Smooth muscle cell of bladder (primary cell): ENCODE measurements at places on chromosomes 4 and X. TPM values are rescaled to one million over a fixed set of nuclear protein-coding genes. Genes with fewer than 3 reads are reported as not detected.

The TEC gene
- 0.28 and 0.71 TPM in 2 replicates for total RNA-seq

The CXCL8 gene
- total RNA-seq, result 29.5 and 107 TPM in 2 replicates

The CORIN gene
- total RNA-seq, result 0.09 TPM in 1 of 2 replicates, not detected in the other

The WNK3 gene
- total RNA-seq, result 0.14 and 0.28 TPM in 2 replicates

The ADH1C gene
- total RNA-seq, result 0.57 and 1.5 TPM in 2 replicates

The PHOX2B gene
- not detected in 2 replicates for total RNA-seq

The GPAT3 gene
- 5.1 and 7.7 TPM in 2 replicates for total RNA-seq

The DGKK gene
- not detected in 2 replicates for total RNA-seq

The SPANXA1 gene
- total RNA-seq, result 0.28 TPM in 1 of 2 replicates, not detected in the other

The UGT2B17 gene
- not detected in 2 replicates for total RNA-seq

The SMARCA5 gene
- 32.6 and 42.2 TPM in 2 replicates for total RNA-seq

The RS1 gene
- total RNA-seq, result not detected in 2 replicates

The CCKAR gene
- total RNA-seq, result 0.28 and 0.57 TPM in 2 replicates

The RAB33B gene
- 10.3 and 10.4 TPM in 2 replicates for total RNA-seq

The MSN gene
- total RNA-seq, result 104 and 106 TPM in 2 replicates

The NHSL2 gene
- 0.14 and 0.28 TPM in 2 replicates for total RNA-seq
